Activated T-cell treated with anti-CD3 and anti-CD28 coated beads, Interleukin-2, amount 50 U/mL, for 72 hours (primary cell): ENCODE measurements at places on chromosomes 3 and 15. TPM values are rescaled to one million over a fixed set of nuclear protein-coding genes. Genes with fewer than 3 reads are reported as not detected.

The TNNC1 gene
- total RNA-seq, result 14.4 TPM

The UACA gene
- total RNA-seq, result 2.0 TPM

The AGBL1 gene
- total RNA-seq, result 0.14 TPM

The P2RY13 gene
- total RNA-seq, result not detected

The CPLX3 gene
- total RNA-seq, result 0.14 TPM

The IQGAP1 gene
- total RNA-seq, result 184 TPM

The RHCG gene
- total RNA-seq, result not detected

The ABI3BP gene
- total RNA-seq, result not detected

The ALDH1A2 gene
- total RNA-seq, result 0.56 TPM
